ENCODE measurements at places on chromosomes 6 and 20.

- no peak for DNase-seq
- H3K4me1 ChIP-seq, result peaks cover 27% of the 10 kb centered on the region
- H3K4me3 ChIP-seq, result no peak overlapping the region
- no peak overlapping the region for H3K27ac ChIP-seq
Observed at GRCh38 chr6:56911847-56912246, 43.1 kb upstream of the BEND6 start.

DNA sequence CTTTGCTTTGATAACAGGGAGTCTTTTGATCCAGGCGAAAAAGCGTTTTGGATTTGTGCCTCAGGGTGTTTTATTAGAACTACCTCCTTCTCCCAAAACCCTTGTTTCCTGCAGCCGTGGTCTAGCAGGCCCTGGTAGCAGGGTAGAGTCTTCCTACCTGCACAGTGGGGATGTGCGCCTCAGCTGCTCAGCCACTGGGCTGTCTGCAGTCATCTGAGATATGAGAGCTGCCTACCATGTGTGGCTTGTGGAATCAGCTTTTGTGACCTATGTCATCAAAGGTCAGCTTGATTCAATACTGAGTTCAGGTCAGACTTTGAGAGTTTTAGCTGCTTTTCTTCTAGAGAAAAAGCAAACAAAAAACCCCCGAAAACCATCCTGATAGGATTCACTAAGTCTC lies 279.5 kb downstream of the CLIC5 start:
- H3K27ac ChIP-seq, result no peak overlapping the region
- no peaks in the 10 kb centered on the region for H3K4me1 ChIP-seq
- DNase-seq, result no peak
- H3K36me3 ChIP-seq, result no peaks in the 10 kb centered on the region
- H3K27me3 ChIP-seq, result no peaks in the 10 kb centered on the region

DNA sequence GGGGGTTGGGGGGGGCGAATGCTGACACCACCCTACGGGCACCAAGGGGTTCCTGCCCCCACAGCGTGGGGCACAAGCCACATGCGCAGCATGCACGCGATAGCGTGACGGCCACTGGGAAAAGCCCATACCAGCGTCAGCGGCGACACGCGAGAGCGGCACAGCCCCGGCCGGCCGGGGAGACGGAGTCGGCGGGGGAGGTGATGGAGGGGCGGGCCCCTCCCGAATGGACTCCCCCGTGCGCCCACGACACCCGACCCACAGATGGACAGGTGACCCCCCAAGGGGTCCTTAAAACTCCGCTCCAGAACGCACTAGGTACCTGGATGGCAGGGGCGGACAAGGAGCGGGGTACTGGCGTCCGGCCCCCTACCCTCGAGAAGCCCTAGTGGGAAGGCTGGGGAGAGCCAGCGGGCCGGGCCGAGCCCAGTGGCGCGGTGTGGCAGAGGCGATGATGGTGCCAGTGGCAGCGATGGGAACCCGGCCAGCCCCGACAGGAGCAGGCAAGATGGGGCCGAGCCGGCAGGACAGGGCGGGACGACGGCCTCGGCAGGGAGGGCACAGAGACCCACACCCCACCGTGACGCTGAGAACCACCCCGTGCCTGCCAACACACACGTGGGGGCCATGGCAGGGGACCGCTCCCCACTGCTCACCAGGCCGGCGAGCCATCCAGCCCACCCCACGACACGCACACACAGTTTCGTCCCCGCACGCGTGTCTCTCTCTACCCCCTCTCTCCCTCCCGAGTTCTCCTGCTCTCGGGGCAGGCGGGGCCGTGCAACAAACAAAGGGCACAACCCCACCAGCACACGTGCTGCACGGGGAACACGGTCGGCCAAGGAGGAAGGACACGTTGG lies 1959.8 kb upstream of the DEFB115 start:
- DNase-seq, result no peak
- H3K4me3 ChIP-seq, result no peak overlapping the region
- H3K27me3 ChIP-seq, result no peaks in the 10 kb centered on the region
- no peaks in the 10 kb centered on the region for H3K4me1 ChIP-seq
- no peaks in the 10 kb centered on the region for H3K36me3 ChIP-seq

DNA sequence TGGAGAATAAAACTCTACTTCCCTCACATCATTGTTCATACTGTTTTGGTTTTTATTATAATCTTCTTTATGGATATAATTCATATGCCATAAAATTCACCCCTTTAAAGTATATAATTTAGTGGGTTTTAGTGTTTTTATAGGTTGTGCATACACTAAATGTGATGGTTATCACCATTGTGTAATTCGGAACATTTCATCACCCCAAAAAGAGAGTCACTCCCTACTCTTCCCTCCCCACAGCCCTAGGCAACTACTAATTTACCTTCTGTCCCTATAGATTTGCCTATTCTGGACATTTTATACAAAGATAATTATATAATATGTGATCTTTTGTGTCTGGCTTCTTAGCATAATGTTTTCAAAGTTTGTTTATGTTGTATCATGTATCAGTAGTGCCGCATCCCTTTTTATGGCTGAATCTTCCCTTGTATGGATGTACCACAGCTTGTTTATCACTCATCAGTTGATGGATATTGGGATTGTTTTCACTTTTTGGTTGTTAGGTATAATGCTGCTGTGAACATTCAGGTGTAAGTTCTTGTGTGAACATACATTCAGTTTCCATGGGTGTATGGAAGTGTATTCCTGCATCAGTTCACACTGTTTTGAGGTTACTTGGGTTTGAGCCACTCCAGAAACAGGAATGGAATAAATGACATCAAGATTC lies 4.2 kb downstream of the TM9SF4 start:
- H3K4me3 ChIP-seq, result no peak overlapping the region
- H3K36me3 ChIP-seq, result peaks cover 29% of the 10 kb centered on the region
- H3K27me3 ChIP-seq, result no peaks in the 10 kb centered on the region
- peaks cover 3% of the 10 kb centered on the region for H3K4me1 ChIP-seq

DNA sequence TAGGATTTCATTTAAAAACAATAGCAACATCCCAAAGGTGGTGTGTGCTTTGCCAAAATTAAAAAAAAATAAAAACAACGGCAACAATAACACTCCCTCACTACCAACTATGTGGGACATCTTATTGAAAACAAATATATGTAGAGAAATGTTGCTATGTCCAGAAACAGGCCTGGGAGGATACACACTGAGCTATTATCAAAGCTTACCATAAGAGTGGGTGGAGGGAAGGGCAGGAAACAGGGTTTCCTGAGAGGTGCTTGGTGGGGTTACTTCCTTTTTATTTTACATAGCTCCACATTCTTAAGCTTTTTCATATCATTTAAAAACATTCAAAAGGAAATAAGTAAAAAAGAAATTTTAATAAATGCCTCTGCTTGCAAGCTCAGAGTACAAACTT lies 150.0 kb upstream of the RIPOR2 start:
- no peaks in the 10 kb centered on the region for H3K4me1 ChIP-seq
- H3K4me3 ChIP-seq, result no peak overlapping the region
- no peak overlapping the region for H3K27ac ChIP-seq
- no peaks in the 10 kb centered on the region for H3K36me3 ChIP-seq

DNA sequence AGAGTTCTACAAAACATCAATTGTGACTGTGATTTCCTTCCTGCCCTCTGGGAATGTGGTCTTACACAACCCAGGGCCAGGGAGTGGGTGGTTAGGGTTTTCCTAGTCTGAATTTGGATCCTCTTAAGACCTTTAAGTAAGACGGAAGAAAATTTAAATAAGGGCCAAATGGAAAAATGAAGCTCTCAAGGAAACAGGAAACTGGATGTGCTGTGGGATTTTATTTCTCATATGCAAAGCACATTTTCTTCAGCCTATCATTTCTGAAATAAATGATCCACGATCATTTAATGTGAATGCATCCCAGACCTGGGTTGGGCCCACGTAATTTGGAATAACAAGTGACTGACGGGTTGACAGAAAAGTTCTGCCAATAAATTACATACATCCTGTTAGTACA lies 243.6 kb downstream of the CLIC5 start:
- no peaks in the 10 kb centered on the region for H3K36me3 ChIP-seq
- no peak overlapping the region for H3K4me3 ChIP-seq
- no peak for DNase-seq
- no peaks in the 10 kb centered on the region for H3K4me1 ChIP-seq

DNA sequence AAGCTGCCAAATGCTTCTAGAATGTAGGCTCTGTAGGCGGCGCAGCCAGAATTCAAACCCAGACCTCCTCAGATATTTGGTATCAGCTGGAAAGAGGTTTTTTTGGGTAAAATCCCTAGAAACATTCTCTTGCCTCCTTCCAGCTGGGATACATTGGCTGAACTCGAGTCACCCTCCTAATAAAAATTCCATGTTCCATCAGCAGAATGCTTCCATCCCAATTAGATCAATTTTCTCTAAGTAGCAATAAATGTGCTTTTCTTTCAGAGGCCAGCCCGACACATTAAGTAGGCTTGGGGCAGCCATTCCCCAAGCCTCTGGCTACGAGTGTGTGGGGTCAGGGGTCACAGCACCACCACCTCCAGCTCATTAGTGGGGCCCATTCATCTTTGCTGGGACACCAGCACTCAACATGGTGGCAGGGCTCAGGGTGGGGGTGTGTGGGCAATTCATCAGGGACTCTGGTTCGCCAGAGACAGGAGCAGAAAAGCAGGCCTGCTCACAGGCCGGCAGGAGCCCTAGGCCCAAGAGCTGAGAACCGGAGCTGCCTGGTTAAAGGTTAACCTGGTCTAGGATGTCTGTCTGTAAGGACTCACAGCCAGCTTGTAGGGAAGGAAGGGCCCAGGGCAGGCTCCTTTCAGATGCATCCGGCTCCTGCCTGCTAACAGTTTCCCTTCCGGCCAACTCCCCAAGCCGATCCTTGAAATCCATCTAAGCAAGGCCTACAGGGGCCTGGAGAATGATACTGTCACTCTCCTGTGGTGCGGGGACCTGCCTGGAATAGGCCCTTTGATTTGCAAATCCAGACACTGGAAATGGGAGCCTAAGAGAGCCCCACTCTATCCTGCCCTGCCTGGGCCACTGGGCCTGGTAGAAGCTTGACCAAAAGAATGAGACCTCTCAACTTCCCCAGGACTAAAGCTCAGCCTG lies 159.1 kb upstream of the TOP1 start:
- H3K27me3 ChIP-seq, result no peaks in the 10 kb centered on the region
- no peak overlapping the region for H3K27ac ChIP-seq
- DNase-seq, result no peak
- no peaks in the 10 kb centered on the region for H3K4me1 ChIP-seq
- H3K36me3 ChIP-seq, result no peaks in the 10 kb centered on the region

GRCh38 chr20:50012282-50013263 lies 29.8 kb downstream of the SNAI1 start:
- H3K4me1 ChIP-seq, result peaks cover 39% of the 10 kb centered on the region
- peak; percentile 78 for DNase-seq
- H3K27me3 ChIP-seq, result no peaks in the 10 kb centered on the region
- H3K36me3 ChIP-seq, result no peaks in the 10 kb centered on the region
- H3K4me3 ChIP-seq, result peak overlapping the region; percentile 27

DNA sequence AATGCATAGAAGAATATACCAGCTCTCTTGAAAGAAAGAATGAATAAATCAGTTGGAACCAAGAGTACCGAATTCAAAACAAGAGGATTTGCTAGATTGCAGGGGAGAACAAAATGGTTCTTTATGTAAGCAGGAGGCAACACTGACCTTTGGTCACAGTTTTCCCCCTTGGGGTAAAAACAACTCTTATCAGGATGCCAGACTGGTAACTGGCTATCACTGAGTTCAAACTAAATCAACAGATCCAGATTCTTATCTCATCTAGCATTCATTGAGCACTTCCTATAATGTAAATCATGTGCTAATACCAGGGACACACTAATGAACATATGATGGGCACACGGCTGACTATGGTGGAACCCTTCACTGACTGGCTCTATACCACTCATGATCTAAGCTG lies 4.8 kb upstream of the IL17F start:
- no peaks in the 10 kb centered on the region for H3K4me1 ChIP-seq
- H3K36me3 ChIP-seq, result no peaks in the 10 kb centered on the region
- no peak overlapping the region for H3K4me3 ChIP-seq

DNA sequence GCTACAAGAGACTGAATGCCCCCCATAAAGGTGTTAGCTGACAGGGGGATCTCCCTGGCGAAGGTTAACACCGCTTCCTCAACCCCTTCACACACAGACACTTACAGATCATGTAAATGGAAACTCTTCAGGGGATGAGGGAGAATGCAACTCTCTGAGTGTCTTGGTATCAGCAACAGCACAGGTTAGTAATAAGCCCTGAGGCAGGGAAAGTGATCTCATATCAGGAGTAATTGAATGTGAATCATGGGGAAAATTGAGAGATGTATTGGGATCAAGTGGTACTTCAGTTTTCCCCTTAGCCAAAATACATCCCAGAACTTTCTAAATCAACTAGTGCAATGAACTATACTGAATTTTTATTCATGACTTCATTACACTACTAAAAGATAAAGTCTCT lies 23.8 kb downstream of the OR2J3 start:
- DNase-seq, result no peak
- no peaks in the 10 kb centered on the region for H3K4me1 ChIP-seq
- H3K27me3 ChIP-seq, result peaks cover 17% of the 10 kb centered on the region
- H3K27ac ChIP-seq, result no peak overlapping the region

- H3K4me3 ChIP-seq, result no peak overlapping the region
- no peak overlapping the region for H3K27ac ChIP-seq
- H3K4me1 ChIP-seq, result no peaks in the 10 kb centered on the region
- no peak for DNase-seq
- no peaks in the 10 kb centered on the region for H3K36me3 ChIP-seq
- H3K27me3 ChIP-seq, result no peaks in the 10 kb centered on the region
Observed at GRCh38 chr20:16048876-16049275, 524.4 kb downstream of the KIF16B start.
